ENCODE measurements at places on chromosomes 7 and 10. TPM values are rescaled to one million over a fixed set of nuclear protein-coding genes. Genes with fewer than 3 reads are reported as not detected.

The PNLIPRP1 gene
- not detected for total RNA-seq

The CPEB3 gene
- total RNA-seq = 1.7 TPM

The CFTR gene
- not detected for total RNA-seq

The SLC35G1 gene
- total RNA-seq = 3.7 TPM

The MCM10 gene
- 0.31 TPM for total RNA-seq

The PDE1C gene
- 11.1 TPM for total RNA-seq

The TYSND1 gene
- total RNA-seq = 17.1 TPM

The SNX8 gene
- 14.3 TPM for total RNA-seq

The CPA4 gene
- total RNA-seq = 1.3 TPM

The NRCAM gene
- total RNA-seq = 26.5 TPM

The PVRIG gene
- not detected for total RNA-seq

The GRID1 gene
- 0.12 TPM for total RNA-seq

The SAP25 gene
- total RNA-seq = not detected

The ACTL6B gene
- total RNA-seq = not detected

The AGR3 gene
- total RNA-seq = not detected

The VPS50 gene
- 8.7 TPM for total RNA-seq

The INPP5A gene
- total RNA-seq = 26.0 TPM

The LRRC17 gene
- total RNA-seq = 229 TPM

The APBB1IP gene
- 8.4 TPM for total RNA-seq

The ADARB2 gene
- not detected for total RNA-seq

The MSMB gene
- total RNA-seq = not detected

The PARG gene
- total RNA-seq = 12.0 TPM

The CALML3 gene
- total RNA-seq = not detected

The REEP3 gene
- 63.5 TPM for total RNA-seq

The UBTD1 gene
- total RNA-seq = 48.9 TPM

The TRPV5 gene
- total RNA-seq = not detected

The NYAP1 gene
- total RNA-seq = 0.59 TPM

The ADAP1 gene
- 1.2 TPM for total RNA-seq

The LRGUK gene
- total RNA-seq = not detected

The STRA8 gene
- not detected for total RNA-seq

The FOXI2 gene
- total RNA-seq = not detected

The CASD1 gene
- 11.9 TPM for total RNA-seq

The PAX4 gene
- total RNA-seq = not detected

The SPDYE6 gene
- not detected for total RNA-seq

The VPS41 gene
- total RNA-seq = 20.2 TPM

The GPR146 gene
- total RNA-seq = 13.6 TPM

The TSPAN12 gene
- total RNA-seq = 0.88 TPM

The HGF gene
- total RNA-seq = 285 TPM

The GTF2IRD1 gene
- total RNA-seq = 5.8 TPM

The BEND7 gene
- 0.64 TPM for total RNA-seq

The GNGT1 gene
- not detected for total RNA-seq

The GDF2 gene
- total RNA-seq = not detected

The CALHM3 gene
- total RNA-seq = not detected

The GCK gene
- total RNA-seq = 0.69 TPM

The EPO gene
- total RNA-seq = not detected

The SBDS gene
- total RNA-seq = 63.2 TPM

The CFAP46 gene
- 0.69 TPM for total RNA-seq

The SFR1 gene
- total RNA-seq = 5.8 TPM

The CLDN4 gene
- total RNA-seq = not detected

The LRMDA gene
- total RNA-seq = 1.2 TPM

The TAS2R39 gene
- not detected for total RNA-seq

The ARHGEF35 gene
- 2.9 TPM for total RNA-seq

The PTPRZ1 gene
- not detected for total RNA-seq

Data from cardiac ventricle fibroblast (primary cell).